ENCODE measurements at places on chromosomes 11 and 22.
A peak's percentile ranks its signal among the peaks of the same experiment; 100 is the strongest.

DNA sequence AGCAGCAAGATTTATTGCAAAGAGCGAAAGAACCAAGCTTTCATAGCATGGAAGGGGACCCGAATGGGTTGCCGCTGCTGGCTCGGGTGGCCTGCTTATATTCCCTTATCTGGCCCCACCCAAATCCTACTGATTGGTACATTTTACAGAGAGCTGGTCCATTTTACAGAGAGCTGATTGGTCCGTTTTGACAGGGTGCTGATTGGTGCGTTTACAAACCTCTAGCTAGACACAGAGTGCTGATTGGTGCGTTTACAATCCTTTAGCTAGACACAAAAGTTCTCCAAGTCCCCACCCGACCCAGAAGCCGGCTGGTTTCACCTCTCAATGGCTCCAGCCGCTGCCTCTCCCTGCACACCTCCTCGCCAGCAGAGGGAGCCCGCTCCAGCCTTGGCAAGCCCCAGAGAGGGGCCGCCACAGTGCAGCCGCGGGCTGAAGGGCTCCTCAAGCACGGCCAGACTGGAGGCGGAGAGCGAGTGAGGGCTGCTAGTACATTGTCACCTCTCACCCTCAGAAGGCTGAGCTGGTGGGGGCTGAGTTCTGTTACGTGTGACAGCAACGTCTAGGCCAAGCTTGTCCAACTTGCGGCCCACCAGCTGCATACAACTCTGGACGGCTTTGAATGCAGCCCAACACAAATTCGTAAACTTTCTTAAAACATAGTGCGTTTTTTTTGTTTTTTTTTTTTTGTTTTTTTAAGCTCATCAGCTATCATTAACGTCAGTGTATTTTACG is 8.7 kb downstream of the PTH start:
- peak; percentile 74 for DNase-seq

DNA sequence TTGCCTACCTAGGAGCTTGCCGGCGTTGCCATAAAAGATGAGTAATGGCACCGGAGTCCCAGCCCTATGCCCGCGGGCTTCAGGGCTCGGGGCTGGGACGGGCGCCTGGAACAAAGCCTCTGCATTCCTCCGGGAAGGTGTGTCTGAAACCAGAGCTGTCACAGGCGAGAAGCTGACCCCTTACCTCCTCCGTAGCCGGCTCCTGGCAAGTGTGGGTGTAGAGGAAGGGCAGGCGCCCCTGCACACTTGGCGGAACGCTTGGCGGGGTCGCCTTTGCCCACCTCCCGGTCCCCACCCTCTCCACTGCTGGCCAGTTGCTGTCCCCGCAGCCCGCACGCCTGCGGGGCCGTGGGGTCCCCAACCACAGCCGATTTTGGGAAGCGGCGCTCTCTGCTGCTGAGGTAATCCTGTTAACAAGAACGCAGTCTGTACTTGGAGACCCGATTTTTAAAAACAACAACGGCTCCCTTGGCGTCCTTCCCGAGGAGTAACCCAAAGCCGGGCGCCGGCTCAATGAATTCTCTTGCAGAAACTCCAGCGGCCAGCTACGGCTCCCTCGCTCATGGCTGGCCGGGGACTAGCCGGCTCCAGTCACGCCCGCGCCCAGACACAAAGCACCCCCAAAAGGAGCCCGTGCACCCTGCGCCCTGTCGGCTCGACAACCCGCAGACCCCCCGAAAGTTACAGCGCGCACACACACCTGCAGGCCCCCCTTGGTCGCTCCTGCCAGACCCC is 89.2 kb downstream of the PLEKHA7 start:
- DNase-seq, result no peak

DNA sequence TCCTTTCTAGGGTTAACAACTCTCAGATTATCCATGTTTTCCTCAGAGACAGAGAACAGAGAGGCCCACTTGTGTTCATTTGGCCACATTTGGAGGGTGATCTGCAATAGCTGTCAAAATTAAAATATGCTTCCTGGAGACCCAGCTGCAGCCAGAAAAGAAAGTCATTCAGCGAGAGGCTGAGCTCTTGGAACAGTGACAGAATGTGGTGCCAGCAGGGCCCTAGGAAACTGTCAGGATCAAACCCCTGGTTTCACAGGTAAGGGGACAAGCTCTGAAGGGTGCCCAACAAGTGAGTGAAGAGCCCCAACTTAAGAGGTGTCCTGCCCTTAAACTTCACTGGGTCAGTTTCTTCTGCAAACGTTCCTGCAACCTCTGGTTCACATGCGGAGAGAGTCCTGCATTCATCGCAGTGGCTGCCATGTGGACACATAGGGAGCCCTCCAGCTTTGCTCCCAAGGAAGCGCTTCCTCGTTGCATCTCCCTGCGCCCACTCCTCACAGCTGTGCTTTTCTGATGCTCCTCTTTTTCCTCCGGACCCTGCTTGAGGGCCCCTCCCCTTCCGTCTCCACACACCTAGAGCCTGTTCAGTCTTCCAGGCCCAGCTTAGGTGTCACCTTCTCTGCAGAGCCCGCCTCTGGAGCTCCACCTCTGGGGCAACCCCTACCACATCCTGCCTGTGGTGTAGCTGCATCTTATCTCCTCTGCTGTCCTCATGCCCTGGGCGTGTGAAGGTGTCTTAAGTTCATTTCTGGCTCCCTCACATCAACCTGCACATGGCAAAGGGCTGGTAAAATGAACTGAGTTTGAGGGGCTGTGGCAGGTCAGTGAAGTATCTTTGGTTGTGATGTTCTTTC is 3.9 kb downstream of the UCP3 start:
- DNase-seq, result peak; percentile 73

DNA sequence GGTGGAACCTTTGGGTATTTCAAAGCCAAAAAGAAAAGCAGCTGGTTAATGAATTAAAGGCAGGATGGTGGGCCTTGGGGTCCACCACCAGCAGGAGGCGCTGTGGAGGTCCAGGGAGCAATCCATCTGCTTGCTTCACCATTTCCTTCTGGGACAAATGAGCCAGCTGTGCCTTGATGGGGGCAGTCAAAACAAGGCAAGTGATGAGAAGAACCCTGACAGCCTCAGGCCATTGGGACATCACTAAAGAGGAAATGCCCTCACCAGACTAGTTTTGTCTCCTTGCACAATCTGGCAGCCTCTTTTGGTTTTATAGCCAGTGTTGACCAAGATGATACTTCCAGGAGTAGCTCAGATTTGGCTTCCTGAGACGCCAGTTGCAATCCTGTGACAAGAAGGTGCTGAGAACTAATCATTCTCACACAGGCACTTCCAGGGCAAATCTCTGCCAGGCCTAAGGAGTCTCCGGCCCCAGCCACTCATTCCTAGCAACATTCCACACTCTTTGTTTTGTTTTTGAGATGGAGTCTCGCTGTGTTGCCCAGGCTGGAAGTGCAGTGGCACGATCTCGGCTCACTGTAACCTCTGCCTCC is 38.2 kb upstream of the WEE1 start:
- peak; percentile 89 for DNase-seq

- no peak for DNase-seq
These were observed 13.1 kb upstream of the YAP1 start for GRCh38 chr11:102097186-102097585.

- no peak for DNase-seq
These were observed 12.7 kb upstream of the OR52K2 start for GRCh38 chr11:4436411-4436810.

DNA sequence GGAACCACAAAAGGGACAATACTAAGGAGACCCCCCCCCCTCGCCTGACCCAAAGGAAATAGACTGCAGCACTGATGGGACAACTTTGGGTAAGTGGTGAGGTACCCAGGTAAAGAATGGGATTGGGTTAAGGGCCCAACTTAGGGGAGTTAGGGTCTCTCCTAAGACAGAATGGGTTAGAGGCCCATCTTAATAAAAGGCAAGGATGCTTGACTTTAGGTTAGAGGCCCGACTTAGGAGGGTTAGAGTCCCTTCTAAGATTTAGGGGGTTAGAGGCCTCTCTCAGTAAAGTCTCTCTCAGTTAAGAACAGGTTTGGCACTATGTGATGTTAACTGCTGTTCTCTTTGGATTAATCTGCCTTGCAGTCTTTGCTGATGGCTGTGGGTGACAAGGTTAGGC is 41.0 kb upstream of the DBX1 start:
- DNase-seq, result no peak

GRCh38 chr22:41939981-41940831 is 6.7 kb downstream of the CENPM start:
- DNase-seq, result peak; percentile 93

DNA sequence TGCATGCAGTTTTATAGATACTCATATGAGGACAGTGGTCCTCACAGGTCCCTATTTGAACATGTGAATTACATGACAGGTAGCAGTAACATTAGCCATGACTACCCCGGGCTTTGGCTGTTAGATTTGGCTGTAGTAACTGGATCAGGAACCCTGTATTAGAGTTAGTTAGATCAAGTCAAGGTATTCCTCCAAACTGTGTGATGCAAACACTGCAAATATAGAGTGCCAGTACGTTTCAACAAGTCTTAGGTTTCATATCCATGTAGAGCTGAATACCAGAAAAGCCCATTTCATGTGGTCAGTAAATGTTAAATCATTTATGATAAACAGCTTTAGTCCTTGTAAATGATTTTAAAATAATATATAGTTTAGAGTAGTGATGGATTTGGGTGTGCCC is 29.5 kb upstream of the PITPNB start:
- DNase-seq, result no peak

DNA sequence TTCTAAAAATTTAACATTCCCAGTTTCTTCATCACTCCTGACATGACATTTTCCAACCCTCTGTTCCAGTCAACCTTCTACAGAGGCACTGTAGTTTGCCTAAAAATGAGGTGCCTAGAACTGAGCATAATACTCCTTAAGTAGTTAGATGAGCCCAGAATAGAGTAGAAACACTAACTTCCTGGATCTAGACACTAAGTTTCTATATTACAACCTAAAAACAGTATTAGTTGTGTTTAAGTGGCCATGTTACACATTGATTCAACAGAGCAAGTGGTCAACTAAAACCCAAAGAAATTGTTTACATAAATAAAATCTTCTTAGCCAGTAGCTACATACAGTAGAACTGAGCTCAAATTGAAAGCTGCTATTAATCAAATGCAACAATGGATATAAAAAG is 1.3 kb downstream of the HPS5 start:
- no peak for DNase-seq

GRCh38 chr11:98455500-98456307 is 565.0 kb upstream of the CNTN5 start:
- no peak for DNase-seq

DNA sequence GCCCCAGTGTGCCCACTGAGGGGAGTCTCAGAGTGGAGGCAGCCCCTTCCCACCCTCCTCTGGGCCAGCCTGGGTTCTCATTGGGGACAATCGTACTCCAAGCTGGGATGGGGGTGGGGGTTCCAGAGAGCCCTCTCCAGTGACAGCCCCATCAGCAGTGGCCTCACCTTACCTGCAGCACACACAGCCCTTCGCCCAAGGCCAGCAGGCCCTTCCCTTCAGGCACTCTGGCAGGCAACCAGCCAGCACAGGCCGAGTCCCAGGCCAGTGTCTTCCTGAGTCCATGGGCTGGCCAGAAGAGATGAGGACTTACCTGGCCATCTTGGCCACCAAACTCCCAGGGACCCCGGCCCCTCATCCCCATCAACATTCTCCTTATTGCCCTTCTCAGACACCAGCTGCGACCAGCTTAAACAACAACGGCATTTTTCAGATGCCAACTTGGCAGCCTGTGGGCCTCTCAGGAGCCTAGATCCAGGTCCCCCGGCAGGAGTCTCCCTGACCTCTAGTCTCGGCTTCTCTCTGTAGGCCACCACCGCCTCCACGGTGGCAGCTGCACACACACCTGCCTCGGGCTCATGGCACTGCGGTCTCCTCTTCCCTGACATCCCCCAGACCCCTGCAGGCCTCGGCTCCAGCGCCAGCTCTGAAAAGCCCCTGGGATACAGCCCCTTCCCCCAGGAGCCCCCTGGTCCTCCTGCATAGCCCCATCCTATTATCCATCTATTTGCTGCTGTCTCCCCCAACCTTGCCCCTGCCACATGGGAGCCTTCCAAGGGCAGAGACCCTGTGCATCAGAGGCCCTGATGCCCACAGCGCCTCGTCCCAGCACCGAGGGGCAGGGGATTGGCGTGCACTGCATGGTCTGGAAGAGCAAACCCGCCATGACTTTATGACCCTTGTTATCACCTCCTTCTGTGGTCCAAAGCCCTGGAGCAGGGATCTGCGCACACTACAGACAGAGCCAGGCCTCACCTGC is 111.2 kb upstream of the FGF3 start:
- no peak for DNase-seq

GRCh38 chr11:130421199-130421585 is 7.2 kb downstream of the ADAMTS8 start:
- DNase-seq, result no peak

DNA sequence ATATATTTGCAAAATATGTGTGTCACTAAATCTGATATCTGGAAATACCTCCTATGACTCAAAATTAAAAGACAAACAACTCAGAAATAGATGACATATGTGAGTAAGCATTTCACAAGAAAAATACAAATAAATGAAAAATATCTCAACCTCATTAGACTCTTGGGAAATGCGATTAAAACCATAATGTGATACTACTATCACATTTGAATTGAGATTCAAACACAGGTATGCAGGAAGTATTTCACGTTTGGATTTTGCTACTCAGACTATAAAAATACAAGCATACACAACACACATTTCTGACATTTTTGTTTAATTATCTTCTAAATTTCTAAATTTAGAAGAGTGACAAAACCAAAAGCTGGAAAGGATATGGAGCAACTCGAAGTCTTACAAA is 811.9 kb upstream of the LRRC4C start:
- no peak for DNase-seq

DNA sequence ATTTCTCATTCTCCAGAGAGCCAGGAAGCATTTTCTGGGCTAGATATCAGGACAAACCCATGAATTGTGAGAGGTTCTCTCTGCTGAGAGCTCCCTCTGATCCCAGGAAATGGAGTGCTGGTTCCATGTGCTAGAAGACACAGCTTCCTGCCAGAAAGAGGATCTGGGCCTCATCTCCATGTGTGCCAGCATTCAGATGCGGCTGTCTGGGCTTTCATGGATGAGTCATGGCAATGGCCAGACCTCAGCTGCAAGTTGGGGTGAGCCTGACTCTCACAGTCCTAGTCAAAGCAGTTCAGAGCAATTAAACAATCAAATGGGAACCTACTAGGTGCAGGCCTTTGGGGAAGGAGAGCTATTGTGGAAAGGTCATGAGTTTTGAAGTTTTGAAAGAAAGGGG is 82.3 kb upstream of the EED start:
- DNase-seq, result no peak

- DNase-seq, result no peak
These were observed 34.4 kb downstream of the TOLLIP start for GRCh38 chr11:1275021-1275420.

DNA sequence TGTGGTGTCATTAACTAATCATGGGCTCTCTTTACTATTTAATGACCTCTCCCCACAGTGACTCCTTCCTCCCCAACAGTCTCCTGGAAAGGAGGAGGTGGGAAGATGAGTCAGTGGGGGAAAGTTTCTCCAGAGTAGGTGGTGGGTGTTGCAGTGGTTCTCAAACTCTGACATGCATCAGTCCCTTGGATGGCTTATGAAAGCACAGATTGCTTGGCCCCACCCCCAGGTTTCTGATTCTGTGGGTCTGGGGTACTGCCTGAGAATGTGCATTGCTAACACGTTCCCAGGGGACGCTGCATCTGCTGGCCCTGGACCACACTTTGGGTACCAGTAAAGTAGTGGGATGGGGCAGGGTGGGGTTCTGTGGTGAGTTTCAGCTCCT is 9.8 kb downstream of the CD82 start:
- peak; percentile 72 for DNase-seq

GRCh38 chr22:17767233-17768065 is 6.8 kb downstream of the BID start:
- peak; percentile 65 for DNase-seq

GRCh38 chr11:73945396-73945795 is 5.4 kb upstream of the DNAJB13 start:
- DNase-seq, result no peak

- peak; percentile 40 for DNase-seq
These were observed 511 bp downstream of the DGKZ start for GRCh38 chr11:46347637-46348311.

- DNase-seq, result no peak
These were observed 153.1 kb upstream of the DDI1 start for GRCh38 chr11:103883291-103883690.

Measured in stimulated activated CD4-positive, alpha-beta T cell treated with anti-CD3 and anti-CD28 coated beads, Interleukin-2, amount 100 ng/mL, for 24 hours (primary cell).